ENCODE measurements at places on chromosomes 4 and X.

DNA sequence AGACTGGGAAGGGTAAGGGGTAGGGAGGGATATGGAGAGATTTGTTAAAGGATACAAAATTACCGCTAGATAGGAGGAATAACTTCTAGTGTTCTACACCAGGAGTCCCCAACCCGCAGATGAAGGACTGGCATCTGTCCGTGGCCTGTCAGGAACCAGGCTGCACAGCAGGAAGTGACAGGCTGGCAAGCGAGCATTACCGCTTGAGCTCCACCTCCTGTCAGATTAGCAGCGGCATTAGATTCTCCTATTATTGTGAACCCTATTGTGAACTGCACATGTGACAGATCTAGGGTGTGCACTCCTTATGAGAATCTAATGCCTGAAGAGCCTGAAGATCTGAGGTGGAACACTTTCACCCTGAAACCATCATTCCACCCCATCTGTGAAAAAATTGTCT is 27.9 kb upstream of the BBS7 start:
- DNase-seq: no peak

DNA sequence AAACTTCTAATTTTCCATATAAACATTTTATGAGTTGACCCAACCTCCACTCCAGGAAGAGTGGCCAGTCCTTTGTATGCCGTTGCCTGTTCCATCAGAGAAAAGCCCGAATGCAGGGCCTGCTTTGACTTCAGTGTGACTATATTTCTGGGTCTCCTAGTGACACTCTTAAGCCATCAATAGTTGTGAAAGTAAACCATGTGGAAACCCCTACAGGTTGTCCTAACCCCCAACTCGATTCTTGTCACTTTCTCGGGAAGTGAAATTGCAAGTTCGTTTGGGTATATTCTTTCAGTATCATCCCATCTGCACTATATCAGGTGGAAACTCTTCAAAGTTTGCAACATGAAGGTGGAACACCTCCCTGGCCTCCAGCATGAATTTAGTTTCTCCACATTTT is 52.8 kb downstream of the EFHC2 start:
- DNase-seq: no peak

DNA sequence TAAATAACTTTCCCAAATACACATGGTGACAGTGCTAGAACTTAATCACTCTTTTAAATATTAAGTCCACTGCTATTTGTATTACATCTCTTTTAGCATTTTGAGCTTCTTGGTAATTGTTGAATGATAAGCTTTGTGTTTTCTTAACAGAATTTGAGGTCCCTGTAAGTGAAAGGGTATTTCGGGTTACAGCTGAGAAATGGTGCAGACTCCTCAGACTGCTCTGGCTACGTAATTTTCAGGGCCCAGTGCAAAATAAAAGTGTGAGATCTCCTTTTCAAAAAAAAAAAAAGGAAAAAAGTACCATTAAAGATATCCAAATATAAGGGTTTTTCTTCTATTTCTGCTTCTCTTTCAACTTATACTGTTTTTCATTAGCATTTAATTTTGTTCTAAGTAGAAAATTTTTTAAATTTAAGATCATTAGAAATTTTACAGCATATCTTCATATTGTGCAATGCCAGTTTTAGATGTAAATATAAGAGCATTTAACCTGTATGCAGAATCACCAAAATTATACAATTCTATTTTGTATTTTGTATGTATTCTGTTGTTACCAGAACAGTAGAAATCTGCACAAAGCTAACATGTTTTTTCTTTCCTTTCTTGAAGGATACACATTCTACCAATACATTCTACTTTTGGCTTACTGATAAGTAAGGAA is 33.6 kb upstream of the FGF5 start:
- DNase-seq: no peak

DNA sequence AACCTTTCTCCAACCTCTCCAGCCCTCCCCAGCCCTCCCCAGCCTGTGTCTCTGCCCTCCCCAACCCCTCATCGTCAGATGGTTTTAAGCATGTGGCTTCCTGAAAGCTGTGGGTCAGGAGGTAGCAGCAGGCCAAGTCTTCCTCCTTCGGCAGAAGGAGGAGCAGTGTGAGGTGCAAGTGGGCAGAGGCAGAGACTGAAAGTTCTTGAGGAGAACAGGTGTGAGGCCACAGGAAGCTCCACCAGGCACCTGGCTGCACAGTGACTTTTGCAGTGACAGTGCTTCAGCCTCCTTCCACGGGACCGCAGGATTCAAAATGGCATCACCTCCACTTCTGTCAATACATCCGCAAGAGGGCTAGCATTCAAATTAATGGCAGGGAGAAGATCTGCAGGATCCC is 203.9 kb upstream of the LEF1 start:
- no peak for DNase-seq

GRCh38 chr4:124188595-124188994 is 523.9 kb downstream of the ANKRD50 start:
- no peak for DNase-seq

GRCh38 chrX:9867753-9868152 is 81.5 kb downstream of the SHROOM2 start:
- peak; percentile 62 for DNase-seq

DNA sequence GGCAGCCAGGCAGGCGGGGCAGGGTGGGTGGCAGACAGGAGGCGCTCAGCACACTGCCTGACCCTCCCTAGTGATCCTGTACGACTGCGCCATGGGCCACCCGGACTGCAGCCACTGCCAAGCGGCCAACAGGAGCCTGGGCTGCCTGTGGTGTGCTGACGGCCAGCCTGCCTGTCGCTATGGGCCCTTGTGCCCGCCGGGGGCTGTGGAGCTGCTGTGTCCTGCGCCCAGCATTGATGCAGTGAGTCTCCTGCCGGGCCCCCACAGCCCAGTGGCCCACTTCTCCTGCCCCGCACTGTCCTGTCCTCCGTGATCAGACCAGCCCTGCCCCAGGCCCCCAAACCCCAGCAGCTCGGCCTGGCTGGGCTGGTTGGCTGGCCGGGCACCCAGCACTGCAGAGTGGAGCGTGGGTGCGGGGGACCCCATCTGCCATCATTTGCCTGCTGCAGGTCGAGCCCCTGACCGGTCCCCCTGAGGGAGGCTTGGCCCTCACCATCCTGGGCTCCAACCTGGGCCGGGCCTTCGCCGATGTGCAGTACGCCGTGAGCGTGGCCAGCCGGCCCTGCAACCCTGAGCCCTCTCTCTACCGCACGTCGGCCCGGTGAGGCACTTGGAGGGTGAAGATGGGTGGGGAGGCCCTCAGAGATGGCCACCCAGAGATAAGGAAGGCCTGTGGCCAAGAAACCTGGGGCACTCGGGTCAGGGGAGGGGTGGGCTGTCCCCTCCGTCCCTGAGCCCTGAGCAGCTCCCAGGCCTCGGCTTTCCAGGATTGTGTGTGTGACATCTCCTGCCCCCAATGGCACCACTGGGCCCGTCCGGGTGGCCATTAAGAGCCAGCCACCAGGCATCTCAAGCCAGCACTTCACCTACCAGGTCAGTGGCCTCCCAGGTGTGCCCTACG is 7.6 kb downstream of the PLXNB3 start:
- no peak for DNase-seq

DNA sequence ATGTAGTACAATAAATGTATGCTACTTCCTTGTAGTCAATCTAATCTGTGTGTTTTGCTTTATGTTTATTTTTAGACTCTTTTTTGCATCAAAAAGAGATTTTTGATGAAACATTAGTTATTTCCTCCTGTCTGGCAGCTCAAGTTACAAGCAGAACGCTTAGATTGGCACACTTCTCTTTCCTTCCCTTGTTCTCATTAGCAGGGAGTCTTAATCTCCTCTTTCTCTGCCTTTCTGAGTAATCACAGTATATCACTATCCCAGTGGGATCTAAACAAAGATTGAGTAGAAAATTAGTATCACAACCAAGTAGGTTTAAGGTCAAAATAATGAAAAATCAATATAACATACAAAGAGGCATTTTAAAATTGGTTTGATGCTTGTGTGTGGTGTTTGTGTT is 1192.6 kb downstream of the C4orf33 start:
- no peak for DNase-seq

DNA sequence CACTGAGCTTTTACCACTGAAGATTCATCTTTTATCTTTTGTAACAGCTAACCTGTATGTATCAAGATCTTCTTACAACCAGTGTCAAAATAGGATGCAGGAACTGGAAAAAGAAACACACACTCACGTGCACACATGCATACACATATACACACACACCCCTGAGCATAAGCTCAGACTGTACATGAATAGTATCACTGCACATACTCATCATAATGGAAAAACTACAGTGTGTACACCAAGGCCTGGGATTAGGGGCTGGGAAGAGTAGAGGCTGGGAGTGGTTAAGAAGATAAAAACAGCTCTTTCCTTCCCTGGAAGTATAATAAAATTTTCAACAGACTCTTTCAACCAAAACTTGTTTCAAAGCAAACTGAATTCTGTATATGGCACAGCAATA is 73.4 kb downstream of the RELL1 start:
- DNase-seq: no peak

- DNase-seq: no peak
Observed at GRCh38 chr4:35105486-35105885, 1138.8 kb downstream of the ARAP2 start.

DNA sequence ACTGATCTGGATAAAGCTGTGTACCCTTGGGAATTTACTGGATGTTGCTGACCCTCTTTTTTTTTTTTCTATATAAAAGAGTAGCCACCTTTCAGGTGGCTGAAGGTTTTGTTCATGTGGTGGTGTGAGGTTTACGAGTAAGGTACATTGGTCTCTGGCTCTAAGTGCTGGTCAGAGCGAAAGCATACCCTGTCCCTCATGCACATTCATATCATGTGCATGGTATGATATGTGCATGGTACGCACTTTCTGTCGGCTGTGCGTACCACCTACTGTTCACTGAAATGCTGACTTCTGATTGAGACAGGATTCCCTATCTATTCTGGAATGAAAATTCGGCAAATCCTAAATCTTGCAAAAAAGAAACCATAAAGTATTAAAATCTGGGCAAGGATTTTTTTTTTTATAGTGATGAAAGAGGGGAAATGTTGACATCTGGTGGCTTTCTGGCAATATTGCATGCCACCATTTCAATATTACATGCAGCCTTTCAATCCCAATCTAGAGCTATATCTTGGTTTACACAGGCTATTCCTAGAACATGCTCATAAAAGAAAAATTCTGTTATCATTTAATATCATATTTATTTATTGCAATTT is 32.8 kb downstream of the FAM149A start:
- peak; percentile 27 for DNase-seq

GRCh38 chr4:149790172-149790907 is 25.3 kb downstream of the IQCM start:
- no peak for DNase-seq

DNA sequence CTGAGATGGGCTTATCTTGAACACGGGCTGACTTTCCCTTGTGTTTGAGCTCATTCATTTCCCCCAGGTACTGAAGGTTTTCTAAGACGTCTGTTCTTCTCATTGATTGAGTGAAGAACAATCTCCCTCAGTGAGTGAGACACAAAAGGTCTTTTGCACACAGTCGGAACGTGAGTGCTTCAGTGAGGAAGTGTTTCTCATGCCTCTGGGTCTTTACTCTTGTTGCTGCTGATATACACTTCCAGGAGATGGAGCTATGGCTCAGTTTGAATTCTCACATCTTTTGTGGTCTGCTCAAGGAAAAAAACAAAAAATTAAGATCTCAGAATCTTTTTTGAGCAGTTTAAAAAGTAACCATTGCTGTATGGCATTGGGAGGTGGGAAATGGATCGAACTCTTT is 981.9 kb upstream of the TENM3 start:
- peak; percentile 32 for DNase-seq

DNA sequence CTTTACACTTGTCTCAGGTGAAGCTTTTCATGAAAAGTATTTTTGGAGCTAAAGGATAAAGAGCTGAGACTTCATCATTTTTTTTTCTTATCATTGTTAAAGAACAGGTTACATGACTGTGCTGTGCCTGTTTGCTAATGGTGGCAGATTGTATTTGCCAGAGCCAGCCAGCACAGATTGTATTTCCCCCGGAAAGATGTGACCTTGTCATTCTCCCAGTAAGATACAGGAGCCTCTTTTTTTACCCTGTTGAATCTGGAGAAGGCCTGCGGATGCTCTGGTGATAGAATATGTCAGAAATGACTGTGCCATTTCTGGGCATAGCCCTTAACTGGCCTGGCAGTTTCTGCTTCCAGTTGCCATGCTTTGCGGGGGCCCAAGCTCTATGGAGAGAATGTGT is 91.9 kb downstream of the GPRIN3 start:
- no peak for DNase-seq

- no peak for DNase-seq
Observed at GRCh38 chr4:78904143-78904542, 35.1 kb downstream of the PAQR3 start.

DNA sequence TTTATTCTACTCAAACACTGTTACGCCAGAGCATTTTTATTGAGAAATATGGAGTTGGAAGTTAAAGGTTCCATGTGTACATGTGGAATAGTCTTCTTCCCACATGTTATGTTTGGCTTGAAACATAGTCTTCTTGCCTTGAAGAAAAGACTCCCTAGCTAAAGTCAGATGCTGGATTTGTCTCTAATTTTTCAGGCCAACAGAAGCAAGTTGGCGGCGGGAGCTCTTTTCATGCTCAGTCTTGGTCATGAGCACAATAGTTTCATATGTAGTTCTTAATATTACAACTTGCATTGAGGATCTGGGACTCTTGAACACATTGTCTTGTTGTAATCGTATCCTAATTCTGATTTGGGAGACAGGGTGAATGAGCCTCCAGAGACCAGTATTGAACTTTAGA is 19.4 kb downstream of the SEPTIN11 start:
- no peak for DNase-seq

DNA sequence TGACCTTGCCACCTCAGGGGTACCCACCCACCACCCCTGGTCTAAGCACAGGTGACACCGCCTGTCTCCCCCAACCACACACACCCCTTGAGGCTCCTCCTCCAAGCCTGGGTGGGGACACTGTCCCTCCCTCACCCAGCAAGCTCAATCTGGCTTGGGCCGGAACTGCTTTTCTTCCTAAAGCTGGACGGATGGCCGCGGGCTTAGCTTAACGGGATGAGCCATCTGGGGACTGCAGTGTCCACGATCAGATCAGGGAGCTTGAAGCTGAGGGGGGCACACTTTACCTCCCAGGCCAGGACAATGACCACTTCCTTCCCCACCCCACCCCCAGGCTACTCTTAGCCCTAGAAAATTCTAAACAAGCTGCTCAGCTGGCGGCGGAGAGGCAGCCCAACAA is 1.0 kb upstream of the SLC6A8 start:
- no peak for DNase-seq

DNA sequence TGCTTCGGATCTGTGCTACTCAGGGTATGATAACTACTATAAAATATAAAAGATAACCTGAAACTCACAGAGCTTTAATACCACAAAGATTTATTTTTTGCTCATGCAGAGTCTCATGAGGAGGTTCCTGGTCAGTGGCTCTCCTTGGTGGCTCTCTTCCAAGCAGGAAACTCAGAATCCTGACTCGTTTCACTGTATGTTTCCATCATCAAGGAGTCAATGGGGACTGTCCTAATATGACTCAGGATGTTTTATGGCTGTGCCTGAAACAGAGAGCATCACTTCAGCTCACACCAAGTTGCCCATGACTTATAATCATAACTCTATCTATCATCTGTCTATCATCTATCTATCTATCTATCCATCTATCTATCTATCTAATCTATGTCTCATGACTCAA is 620.8 kb upstream of the NR3C2 start:
- DNase-seq: no peak

Measured in IMR-90 (cell line).